ENCODE measurements at places on chromosomes 13 and 19. TPM values are rescaled to one million over a fixed set of nuclear protein-coding genes. Genes with fewer than 3 reads are reported as not detected.

Gene CEACAM19
- 0.74 TPM for total RNA-seq

DNA sequence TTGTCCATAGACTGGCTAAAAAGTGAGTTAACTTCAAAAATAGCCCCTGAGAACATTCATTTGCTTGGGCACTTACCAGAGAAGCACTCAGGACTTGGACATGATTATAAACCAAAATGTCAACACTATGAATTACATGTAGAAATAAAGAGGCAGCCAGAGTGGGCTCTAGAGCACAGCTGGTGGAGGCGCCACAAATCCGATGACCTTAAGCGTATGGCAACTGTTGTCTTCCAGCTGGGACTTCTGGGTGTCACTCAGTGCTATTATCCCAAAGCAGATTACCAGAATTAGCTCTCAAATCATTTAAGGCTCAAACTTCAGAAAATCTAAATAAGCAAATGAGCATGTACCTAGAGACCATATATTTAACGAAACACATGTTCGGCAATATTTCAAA lies 1255.5 kb upstream of the SLC10A2 start:
- DNase-seq = no peak

DNA sequence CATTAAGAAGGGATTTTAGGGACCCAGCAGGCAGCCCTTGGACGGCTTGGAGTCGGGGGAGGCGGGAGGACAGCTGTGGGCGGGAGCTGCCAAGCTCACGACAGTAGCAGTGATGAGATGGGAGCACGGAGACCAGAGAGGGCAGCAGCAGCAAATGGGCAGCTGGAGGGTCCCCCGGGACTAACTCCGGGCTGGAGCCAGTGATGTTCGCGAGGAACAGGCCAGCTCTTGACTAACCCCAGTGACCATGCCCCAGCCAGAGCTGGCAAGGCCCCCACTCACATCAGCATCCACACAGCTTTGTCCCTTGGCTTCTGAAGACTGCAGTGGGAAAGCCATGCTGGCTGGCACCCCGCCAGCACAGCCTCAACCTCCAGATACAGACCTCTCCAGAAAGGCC lies 81.9 kb downstream of the RAB20 start:
- DNase-seq = no peak

Gene ZNF493
- total RNA-seq = 9.7 TPM

Gene F2RL3
- total RNA-seq = 0.24 TPM

- no peak for DNase-seq
Measured at GRCh38 chr19:35585848-35586247, at the start of gene PMIS2. PMIS2 (plus strand) TSS chr19:35586173; CDS start chr19:35586260, 87 bp downstream.

GRCh38 chr13:36820222-36820621 lies 1.2 kb downstream of the RFXAP start:
- no peak for DNase-seq

DNA sequence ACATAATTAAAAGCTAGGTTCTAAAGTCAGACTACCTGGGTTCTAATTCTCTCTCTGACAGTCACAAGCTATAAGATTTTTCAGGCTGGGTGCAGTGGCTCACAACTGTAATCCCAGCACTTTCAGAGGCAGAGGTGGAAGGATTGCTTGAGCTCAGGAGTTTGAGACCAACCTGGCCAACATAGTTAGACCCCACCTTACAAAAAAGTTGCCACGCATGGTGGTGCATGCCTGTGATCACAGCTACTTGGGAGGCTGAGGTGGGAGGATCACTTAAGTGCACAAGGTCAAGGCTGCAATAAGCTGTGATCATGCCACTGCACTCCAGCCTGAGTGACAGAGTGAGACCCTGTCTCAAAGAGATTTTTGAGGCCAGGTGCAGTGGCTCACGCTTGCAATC lies 6.0 kb downstream of the NFKBID start:
- DNase-seq = no peak

Gene POGLUT2
- 3.2 TPM for total RNA-seq

DNA sequence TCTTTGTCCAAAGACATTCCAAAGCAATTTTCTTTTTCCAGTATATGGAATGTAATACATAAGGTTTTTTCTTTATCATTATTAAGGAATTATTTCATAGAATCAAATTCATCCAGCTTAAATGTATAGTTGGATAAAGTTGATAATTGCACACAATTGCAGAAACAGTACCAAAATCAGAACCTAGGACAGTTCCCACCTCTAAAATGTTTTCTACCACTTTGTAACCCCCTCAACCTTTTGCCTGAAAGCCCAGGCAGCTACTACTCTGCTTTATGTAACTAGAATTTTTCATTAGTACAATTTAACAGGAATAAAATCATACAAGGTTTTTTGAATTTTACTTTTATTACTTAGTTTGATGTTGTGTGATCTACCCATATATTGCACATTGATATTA lies 98.0 kb downstream of the PRR20E start:
- no peak for DNase-seq

- no peak for DNase-seq
Measured at GRCh38 chr19:38734426-38735256, 9.6 kb downstream of the CAPN12 start.
